ENCODE measurements at places on chromosomes 13 and 19.

GRCh38 chr13:25890671-25891212 lies 161.1 kb downstream of the SHISA2 start:
- DNase-seq = no peak

DNA sequence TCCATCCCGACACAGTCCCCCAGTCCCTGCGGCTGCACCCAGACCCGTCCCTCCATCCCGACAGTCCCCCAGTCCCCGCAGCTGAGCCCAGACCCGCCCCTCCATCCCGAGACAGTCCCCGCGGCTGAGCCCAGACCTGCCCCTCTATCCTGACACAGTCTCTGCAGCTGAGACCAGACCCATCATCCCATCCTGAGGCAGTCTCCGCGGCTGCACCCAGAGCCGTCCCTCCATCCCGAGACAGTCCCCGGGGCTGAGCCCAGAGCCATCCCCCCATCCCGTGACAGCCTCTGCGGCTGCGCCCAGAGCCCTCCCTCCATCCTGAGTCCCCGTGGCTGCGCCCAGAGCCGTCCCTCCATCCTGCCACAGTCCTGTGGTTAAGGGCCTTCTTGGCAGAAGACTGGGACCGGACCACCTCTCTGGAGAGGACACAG lies 28.8 kb upstream of the TMEM255B start:
- DNase-seq = no peak

- DNase-seq = no peak
Measured at GRCh38 chr13:53368948-53369347, 340.3 kb downstream of the OLFM4 start.

- DNase-seq = no peak
Measured at GRCh38 chr13:41563984-41564365, 106.6 kb downstream of the RGCC start.

DNA sequence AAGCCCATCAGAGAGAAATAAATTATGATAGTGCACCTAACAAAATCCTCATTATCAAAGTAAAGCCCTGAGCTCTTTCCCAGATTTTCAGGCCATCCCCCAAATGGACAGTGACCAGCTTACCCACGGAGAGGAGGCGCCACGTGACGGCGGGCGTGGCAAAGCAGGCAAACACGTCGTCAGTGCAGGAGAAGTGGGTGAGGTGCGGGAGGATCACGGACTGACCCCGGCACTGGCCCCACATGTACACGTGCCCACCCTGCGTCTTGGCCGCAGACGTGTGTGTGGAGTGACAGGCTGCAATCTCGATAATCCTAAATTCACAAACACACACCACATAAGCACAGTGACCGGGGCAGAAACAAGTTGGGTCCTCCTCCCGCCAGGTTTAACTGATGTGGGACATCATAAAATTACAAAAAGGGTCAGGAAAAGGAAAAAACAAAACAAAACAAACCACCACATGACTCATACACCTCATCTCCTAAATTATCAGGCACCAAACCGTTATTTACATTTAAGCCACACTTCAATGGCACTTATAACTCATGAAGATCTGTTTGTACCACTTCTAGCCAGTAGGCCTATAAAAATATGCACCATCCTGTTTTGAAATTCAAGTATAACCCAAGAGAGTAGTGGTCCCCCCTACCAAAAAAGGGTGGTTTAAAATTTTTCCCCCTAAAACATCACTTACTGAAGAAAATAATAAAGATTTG lies 30.1 kb downstream of the RCBTB2 start:
- no peak for DNase-seq
